Urinary bladder (tissue), 4 donors: ENCODE measurements at places on chromosomes 12 and 14. TPM values are rescaled to one million over a fixed set of nuclear protein-coding genes. Genes with fewer than 3 reads are reported as not detected.

The CFAP251 gene
- total RNA-seq: 3.0 TPM

GRCh38 chr12:97148941-97149559 is 242.0 kb downstream of the NEDD1 start:
- no peak for DNase-seq

- DNase-seq: peak; percentile 25
These were observed 35.9 kb upstream of the GSC start for GRCh38 chr14:94805680-94806288.

DNA sequence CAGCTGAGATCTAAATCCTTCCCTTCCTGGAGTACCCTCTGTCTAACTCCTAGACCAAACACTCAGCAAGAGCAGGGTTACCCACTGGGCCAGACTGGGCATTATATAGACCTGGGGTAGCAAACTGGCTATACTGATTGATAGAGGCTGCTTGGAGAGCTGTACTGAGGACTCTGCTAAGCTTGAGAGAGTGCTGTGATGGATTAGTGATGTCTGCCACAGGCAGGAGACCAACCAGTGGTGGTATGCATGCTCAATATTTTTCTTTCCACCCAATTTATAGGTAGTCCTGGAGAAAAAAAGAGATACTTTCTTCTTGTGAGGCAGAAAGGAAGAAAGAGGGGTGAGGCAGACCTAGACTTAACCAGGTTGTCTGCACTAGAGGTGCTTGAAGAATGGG is 33.3 kb downstream of the DTX1 start:
- DNase-seq: no peak

- DNase-seq: peak; percentile 76
These were observed 168.0 kb downstream of the RAD51B start for GRCh38 chr14:67987606-67988005.

The SLC6A15 gene
- total RNA-seq: 1.2 TPM

- DNase-seq: no peak
These were observed 718 bp downstream of the PACS2 start for GRCh38 chr14:105315211-105315721.

- no peak for DNase-seq
These were observed 187.9 kb upstream of the STXBP6 start for GRCh38 chr14:25237845-25238244.

The BDKRB2 gene
- 10.5 TPM for total RNA-seq

- no peak for DNase-seq
These were observed 576.1 kb downstream of the NOVA1 start for GRCh38 chr14:26021759-26022158.

DNA sequence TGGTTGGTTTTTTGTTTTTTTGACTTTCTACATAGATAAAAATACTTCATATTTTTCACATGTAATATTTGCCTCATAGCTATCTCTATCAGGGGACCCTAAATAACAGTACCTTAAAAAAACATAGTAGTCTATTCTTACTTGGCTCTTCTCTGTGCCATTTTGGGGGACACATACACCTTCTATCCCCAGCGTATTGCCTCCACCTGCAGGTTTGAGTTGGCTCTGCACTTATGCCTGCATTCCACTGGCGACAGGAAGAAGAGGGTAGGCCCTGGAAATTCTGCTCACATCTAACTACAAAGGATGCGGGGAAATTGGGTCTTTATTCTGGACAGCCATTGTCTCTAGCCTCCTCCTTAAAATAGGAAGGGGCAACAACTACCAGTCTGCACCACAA is 13.8 kb upstream of the IFI27L2 start:
- DNase-seq: no peak

The PTPN21 gene
- total RNA-seq: 22.4 TPM

GRCh38 chr12:102371165-102371564 is 109.2 kb downstream of the IGF1 start:
- DNase-seq: no peak

- DNase-seq: no peak
These were observed 47.9 kb upstream of the ATF7IP start for GRCh38 chr12:14317362-14318146.

DNA sequence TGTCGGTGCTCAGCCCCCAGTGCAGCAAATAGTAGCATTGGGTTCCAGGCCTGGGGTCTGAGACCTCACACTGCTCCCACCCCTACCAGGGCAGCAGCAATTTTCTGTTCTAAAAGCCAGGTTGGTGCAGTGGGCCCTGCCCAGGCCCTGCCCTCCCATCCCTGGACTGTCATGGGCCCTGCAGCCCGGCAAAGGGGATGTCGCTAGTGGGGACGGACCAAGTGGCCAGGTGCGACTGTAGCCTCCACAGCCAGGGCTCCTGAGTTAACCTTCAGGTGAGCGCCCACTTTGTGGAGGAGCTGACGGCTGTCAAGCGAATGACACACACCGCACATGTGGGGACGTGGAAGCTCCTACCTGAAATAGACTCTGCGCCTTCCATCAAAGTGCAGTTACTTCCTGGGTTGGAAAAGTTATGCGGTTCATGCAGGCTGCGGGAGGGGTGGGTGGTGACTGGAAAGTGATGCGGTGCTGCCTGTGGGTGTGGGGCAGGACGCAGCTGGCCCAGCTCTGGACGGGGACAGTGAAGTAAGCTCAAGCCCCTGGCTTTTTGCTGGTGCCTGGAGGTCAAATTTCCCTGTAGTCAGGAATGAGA is 1.5 kb downstream of the INF2 start:
- DNase-seq: no peak

The USP44 gene
- 0.42 TPM for total RNA-seq

DNA sequence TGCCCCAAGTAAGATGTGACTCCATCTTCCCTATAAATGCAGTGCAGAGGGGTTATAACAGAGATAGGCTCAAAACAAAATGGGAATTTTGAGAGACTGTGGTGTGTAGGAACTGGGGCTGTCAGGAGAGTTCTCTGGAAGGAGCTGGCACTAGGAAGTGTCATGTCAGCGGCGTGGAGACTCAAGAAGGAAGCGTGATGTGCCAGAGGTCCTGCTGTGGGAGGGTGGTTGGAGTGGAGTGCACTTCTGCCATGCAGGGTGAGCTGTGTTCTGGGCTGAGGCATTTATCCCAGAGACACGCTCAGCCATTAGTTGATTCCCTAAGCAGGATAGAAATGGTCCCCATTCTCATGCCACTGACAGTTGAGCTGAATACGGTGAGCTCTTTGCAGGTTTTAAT is 19.0 kb downstream of the GLT1D1 start:
- no peak for DNase-seq

The TAS2R46 gene
- 11.7 TPM for total RNA-seq

The MDGA2 gene
- 6.1 TPM for total RNA-seq

DNA sequence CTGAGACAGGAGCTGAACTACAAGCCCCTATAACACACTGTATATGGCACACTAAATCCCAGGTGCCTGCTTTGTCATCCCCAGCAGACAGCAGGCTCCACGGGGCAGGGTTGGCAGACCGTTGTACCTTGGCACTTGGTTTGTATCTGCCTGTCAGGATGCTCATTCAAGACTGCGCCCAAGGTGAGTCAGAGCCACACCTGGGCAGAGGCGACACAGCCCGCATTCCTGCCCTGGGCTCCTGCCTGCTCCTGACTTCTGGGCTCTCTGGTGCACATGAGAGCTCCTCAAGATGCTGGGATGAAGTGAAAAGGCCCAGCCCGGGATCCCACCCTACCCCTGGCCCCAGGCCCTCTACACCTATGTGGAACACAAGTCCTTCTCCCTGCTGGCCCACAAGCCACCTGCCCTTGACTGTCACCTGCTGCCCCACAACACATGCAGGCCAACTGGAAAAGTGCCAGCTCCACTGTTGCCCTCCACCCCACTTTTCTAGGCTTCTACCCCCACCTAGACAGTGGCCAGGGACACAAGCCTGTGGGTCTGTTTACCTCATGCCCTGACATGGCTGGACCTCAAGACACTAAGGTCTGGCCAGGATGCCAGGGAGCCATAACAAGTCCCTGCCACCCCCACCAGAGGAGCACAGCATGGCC is 30.8 kb upstream of the PNMA1 start:
- DNase-seq: no peak

DNA sequence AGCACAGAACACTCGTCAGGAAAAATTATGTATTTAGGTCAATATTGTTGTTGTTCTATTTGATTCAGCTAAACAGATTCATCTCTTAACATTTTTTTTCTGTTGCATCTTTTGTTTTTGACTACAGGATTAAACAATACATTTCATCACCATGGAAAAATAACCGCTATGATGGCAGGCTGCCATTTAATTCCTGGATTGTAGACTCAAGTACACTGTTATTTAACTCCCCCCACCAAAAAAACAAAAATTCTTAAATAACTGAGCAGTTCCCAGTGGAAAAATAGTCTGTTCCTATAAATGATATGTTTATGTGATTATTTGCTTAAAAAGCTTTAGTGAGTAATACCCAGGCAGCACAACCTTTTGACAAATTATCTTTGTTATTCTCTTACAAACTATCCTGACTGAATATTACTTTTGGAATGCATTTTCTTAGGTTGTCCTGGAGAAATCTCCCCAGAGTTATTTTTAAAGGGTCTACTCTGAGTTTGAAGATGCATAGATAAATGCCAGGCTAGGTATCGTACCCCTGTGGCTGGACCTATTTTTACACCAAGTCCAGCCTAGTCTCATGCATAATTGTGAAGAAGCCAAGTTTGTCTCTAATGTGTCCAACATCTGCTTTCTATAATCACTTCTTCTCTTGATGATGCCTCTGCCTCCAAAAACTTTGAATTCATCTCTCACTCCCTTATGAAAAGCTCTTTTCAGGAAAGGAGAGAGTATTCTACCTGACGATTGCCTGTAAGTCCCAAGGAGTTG is 3.7 kb downstream of the KERA start:
- DNase-seq: no peak

The NTS gene
- total RNA-seq: 27.4 TPM

The ARL1 gene
- total RNA-seq: 161 TPM

DNA sequence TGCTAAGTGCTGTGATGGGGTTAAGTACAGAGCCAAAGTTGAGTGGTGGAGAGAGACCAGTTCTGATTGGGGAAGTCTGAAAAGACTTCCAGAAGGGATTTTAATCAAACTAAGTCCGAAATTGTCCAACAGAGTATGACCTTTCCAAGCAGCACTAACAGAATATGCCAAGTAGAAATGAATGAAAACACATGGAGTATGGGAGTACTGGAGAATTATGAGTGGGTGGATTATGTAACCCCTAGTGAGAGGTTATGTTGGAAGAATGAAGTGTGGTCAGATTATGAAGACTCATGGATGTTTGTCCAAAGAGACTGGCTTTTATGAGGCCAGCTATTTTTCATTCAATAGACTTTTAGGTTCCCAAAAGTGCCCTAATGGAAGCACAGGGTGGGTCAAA is 94.0 kb upstream of the PLEKHA5 start:
- no peak for DNase-seq

- no peak for DNase-seq
These were observed 86.4 kb downstream of the SCN8A start for GRCh38 chr12:51677284-51677968.

DNA sequence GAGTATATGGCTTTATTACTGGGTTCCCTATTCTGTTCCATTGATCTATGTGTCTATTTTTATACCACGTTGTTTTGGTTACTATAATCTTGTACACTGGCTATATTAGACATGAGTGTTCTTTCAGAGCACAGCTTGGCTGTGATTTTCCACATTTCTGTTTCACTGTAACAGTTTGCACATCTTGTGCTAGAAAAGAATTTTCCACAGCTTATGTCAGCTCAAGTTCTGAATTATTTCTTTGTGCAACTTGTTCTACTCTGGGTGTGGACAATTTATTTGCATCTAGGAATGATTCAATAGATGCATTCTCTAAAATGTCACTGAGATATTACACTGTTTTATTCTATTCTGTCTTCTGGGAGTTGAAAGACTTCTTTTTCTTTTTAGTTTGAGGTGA is 28.4 kb upstream of the OR5AU1 start:
- no peak for DNase-seq

The IFNG-AS1 gene
- 0.32 TPM for total RNA-seq

DNA sequence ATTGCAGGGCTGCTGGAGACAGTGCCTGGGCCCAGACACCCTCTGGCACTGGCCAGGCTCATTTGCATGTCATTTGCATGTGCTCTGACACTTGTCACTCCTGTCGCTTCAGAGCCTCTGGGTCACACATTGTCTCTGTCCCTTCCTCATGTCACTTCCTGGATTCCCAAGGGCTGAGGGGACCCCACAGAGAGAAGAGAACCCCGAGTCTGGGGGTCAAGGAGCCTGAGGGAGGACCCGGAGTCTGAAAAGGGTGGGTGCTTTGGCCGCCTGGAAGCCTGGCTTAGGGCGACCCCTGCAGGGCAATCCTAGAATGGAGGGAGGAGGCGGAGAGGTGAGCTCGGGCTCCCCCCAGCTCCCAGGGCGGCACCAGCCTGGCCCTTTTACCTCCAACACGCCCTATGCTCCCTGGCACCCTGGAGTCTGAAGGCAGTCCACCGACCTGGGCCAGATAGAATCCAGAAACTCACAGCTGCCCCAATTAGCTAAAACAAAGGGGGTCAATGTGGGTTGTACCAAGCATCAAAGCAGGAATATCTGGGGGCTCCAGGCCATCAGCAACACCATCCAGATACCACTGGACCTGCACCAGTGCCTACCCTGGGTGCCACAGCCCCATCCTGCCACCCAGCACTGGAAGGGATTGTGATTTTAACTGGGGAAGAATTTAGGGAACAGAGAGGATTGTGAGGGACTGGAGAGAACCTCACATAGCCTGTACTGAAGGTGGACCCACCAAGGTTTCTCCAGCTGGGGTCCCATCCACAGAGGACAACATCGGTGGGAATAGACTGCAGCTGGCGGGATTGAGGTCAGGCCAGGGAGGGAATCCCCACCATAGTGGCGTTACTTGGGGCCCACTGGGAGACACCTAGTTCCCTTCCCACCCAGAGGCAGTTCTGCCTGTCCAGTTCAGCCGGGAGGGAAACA is 21.8 kb upstream of the KRT78 start:
- DNase-seq: no peak

The OR4E2 gene
- total RNA-seq: not detected

DNA sequence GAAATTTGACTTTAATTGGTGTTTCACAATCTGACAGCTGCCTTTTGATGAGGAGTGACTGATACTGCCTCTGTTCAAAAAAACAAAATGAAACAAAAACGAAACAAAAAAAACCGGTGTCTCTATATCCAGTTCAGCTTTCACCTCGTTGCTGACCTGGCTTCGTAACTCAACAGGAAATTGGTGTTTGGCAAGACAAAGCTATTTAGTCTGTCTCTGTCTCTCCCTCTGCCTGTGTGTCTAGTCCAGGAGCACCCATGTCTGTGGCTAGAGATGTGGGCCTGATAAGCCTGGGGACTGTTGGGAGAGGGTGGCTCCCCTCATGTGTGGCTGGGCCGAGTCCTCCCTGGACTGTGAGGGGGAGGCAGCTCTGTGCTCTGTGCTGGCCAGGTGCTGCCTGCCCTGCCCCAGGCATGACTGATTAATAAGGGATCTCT is 11.3 kb downstream of the CACNA1C start:
- DNase-seq: no peak

The CCDC177 gene
- 0.05 TPM for total RNA-seq

GRCh38 chr12:127896661-127897060 is 370.3 kb upstream of the TMEM132C start:
- no peak for DNase-seq

The PRIMA1 gene
- 1.3 TPM for total RNA-seq

DNA sequence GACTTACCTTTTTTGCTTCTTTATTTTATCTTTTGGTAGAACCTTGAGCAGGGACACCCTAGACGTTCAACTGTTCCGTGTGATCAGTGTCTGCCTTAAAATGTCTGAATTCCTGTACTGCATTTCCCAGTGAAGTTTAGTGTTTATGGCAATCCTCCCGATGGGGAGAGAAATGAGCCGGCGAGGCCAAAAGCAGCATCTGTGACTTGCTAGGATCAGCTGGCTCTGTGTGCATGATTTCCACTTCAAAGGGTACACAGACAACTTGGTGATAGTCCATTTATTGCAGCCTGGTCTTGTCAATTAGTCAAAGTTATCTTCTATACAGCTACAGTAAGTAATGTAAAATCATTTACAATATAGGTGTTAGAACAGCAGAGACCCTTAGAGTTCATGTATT is 768.5 kb downstream of the DIO2 start:
- DNase-seq: no peak

GRCh38 chr12:120710031-120710804 is at the start of gene UNC119B:
UNC119B (plus strand) TSS chr12:120710458; CDS start chr12:120710475, 17 bp downstream.
- no peak for DNase-seq
